Brain (organoid and tissue), 16 donors: ENCODE measurements at places on chromosomes 3 and 15. TPM values are rescaled to one million over a fixed set of nuclear protein-coding genes. Genes with fewer than 3 reads are reported as not detected.
A peak's percentile ranks its signal among the peaks of the same experiment; 100 is the strongest.

LDHAL6B gene
- polyA plus RNA-seq, result not detected

TMCO5A gene
- polyA plus RNA-seq, result not detected

TMEM212 gene
- polyA plus RNA-seq, result not detected

SRP14 gene
- polyA plus RNA-seq, result 457 TPM

PPP1R14D gene
- 0.66 TPM for polyA plus RNA-seq

LMLN gene
- polyA plus RNA-seq, result 1.5 TPM

CHMP2B gene
- 22.9 TPM for polyA plus RNA-seq

NUDT16 gene
- 13.2 TPM for polyA plus RNA-seq

ROPN1 gene
- polyA plus RNA-seq, result not detected

FBN1 gene
- polyA plus RNA-seq, result 5.1 TPM

FSIP1 gene
- 0.29 TPM for polyA plus RNA-seq

IL17RD gene
- polyA plus RNA-seq, result 6.1 TPM

GRCh38 chr3:108757404-108757982 is at the start of gene RETNLB:
RETNLB (minus strand) TSS chr3:108757410; CDS start chr3:108757185, 225 bp downstream.
- DNase-seq, result no peak

DNA sequence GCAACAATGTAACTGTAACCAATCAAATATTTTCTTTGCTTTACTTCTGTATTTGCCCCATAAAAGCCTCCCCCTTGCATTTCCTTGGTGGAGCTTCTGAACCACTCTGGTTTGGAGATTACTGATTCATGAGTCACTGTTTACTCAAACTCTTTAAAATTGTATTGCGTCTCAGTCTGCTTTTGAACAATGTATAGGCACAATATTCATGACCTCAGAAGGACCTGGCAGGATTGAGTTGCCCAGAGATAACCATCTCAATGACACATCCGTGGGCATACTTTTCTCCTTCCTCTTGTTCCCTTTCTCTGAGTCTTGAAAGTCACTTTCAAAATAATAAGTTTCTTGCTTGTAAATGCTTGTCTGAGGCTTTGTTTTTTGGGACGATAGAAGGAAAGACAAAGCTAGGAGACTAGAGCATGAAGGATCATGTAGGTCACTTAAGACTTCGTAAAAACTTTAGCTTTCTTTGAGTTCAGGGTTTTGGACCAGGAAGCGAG is 57.1 kb upstream of the POU1F1 start:
- no peak for DNase-seq

GRCh38 chr15:34737477-34737876 is 17.3 kb downstream of the GJD2 start:
- peak; percentile 11 for DNase-seq

- DNase-seq, result peak; percentile 66
These were observed 15.4 kb upstream of the CSPG4 start for GRCh38 chr15:75727851-75728715.

DNA sequence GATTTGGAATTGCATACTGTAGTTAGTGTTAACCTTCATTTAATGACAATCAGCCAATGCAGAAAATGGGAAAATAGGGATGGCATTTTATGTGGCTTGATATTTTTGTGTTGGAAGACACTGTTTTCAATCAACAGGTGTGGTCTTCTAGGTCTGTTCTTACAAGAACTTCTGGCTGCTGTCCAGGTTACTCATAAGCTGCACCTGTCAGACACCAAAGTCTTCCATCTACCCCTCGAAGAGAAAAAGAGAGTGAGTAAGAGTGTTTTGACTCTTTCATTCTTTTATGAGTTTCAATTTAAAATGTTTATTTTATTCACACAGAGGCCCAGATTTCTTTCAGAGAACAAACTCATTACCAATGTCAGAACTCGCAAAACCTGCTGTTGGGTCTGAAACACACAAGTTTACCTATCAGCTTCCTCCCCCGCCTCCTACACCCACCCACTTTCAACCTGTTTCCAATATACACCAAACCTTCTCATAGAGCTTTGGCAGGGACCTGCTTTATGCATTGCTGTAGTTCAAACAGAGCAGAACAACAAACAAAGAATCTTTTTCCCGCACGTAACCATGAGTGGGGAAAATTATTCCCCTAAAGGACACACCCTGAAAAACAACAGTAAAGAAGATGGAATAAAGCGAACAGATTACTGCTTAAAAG is 767.7 kb upstream of the ALCAM start:
- no peak for DNase-seq

DNA sequence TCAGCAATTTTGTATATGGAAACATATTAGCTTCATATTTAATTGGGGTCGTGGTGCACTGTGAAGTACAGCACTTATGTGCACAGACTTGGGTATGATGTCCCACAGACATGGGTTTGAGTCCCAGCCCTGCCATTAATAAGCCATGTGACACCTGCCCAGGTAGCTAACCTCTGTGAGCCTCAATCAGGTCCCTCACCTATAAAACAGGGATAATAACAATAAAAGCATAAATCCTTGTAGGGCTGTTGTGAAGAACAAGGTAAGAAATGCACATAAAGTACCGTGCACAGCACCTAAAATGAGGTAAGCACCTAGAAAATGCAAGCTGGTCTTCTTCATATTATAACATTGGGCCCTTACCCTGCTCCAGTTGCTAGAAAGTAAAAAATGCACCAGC is 173.5 kb upstream of the WNT5A start:
- DNase-seq, result no peak

GRCh38 chr3:172524611-172525010 is 1.4 kb upstream of the TNFSF10 start:
- DNase-seq, result no peak

DNA sequence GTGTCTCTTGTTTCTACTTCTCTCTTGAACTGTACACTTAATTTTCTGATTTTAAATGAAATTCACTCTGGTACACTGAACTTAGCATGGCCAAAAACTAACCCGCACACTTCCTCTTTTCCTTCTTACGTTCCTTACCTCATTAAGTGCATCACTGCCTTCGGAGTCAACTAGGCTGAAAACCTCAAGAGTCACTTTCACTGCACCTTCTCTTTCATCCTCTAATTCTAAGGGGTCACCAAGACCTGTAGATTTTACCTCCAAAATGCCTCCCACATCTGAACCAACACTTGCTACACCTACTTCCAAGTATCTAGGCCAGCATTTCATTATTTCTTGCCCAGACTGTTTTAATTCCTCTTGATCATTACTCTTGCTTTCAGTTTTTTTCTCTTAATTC is 6.6 kb downstream of the CBLB start:
- no peak for DNase-seq

GRCh38 chr3:42814246-42814645 is 5.0 kb downstream of the ACKR2 start:
- DNase-seq, result no peak

GRCh38 chr3:134326126-134326525 is 48.1 kb downstream of the AMOTL2 start:
- DNase-seq, result no peak

DNA sequence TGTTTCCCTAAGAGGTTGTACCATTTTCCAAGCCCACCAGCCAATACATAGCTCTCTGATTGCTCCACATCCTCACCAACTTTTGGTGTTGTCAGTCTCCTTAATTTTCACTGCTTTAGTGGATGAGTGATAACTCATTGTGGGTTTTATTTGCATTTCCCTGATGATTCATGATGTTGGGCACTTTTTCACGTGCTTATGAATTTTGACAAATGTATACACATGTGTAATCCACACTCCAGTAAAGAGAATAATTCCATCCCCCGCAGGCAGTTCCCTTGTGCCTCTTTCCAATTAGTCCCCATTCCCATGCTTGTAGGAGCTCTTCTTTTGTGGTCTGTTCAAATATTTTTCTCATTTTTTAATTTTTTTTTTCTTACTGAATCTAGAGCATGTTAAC is 52.4 kb downstream of the ANP32A start:
- DNase-seq, result no peak

- DNase-seq, result no peak
These were observed 37.0 kb downstream of the RLBP1 start for GRCh38 chr15:89184357-89184756.

DNA sequence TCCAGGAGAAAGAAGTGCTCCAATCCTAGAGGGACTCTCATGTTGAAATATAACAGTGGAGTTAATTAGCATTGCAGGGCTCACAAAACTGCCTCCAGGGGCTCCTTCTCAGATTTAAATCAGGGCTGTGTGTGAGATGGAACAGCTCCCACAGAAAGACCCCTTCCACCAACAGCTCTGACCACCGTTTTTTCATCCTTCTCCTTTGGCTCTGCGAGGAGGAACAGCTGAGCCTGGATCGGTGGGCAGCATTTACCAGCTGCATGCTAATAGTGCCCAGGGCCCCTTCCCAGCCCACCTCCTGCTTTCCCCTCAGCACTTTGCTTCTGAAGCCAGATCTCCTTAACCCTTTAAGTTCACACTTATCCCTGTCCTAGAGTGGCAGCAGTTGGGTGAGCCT is 119.2 kb upstream of the UBE2E1 start:
- DNase-seq, result peak; percentile 80

DNA sequence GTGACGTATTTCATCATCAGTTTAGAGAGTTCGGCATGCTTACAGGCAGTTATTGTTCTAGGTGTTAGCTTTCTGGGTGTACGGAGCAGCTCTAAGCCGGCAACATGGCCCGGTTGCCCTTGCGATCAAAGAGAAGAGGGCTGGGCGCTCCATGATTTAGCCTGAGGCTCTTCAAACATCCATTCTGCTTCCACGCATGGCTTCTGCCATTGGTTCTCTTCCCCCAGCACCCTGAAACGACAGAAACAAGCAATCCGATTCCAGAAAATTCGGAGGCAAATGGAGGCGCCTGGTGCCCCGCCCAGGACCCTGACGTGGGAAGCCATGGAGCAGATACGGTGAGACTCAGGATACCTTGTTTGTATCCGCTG is 574 bp downstream of the NGRN start:
- peak; percentile 78 for DNase-seq

GRCh38 chr3:25170021-25170420 is 258.0 kb upstream of the RARB start:
- no peak for DNase-seq

GRCh38 chr3:17070161-17070959 is 185.6 kb downstream of the PLCL2 start:
- peak; percentile 26 for DNase-seq

- no peak for DNase-seq
These were observed 221.7 kb upstream of the TLE3 start for GRCh38 chr15:70319466-70319865.

GRCh38 chr15:92652576-92652966 is 3.0 kb downstream of the FAM174B start:
- no peak for DNase-seq

DNA sequence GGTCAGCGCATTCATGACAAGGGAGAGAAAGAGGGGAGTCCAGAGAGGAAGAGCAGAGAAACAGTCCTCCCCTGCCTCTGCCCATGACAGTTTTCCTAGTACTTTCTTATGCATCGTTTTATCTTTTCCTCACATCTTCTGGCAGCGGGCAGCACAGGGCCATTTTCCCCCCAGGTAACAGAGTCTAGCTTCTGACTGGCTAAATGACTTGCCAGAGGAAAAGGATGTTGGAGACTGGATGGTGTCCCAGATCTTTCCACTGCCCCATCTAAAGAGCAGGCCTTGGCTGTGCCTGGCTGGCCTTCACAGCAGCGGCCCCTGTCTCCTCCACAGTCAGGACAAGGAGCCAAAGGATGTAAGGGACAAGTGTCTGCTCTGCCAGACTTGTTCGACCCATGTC is 59.3 kb downstream of the CTDSPL start:
- no peak for DNase-seq

DNA sequence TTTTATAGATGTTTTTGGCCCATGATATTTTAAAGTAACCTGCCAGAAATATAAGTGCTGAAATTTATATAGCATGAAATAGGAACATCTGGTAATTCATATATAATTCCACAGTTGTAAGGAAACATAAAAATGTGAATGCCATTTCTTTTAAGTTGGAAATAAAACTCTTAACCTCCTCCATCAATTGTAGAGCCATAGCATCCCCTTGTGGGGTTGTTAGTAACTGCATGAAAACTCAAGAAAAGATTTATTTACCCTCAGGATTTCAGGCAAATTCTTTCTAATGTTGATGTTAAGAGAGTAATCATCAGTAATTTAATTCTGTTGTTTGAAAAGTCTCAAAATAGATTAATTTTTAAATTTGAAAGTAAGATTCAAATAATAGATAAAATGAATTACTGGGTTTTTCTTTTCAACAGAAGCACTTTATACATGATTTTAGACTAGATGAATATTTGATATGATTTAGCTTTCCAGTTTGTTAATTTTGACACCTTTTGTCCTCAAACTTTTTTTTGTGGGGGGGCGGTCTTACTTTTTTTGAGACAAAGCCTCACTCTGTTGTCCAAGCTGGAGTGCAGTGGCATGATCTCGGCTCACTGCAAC is 74.7 kb downstream of the RASA2 start:
- DNase-seq, result peak; percentile 77

DNA sequence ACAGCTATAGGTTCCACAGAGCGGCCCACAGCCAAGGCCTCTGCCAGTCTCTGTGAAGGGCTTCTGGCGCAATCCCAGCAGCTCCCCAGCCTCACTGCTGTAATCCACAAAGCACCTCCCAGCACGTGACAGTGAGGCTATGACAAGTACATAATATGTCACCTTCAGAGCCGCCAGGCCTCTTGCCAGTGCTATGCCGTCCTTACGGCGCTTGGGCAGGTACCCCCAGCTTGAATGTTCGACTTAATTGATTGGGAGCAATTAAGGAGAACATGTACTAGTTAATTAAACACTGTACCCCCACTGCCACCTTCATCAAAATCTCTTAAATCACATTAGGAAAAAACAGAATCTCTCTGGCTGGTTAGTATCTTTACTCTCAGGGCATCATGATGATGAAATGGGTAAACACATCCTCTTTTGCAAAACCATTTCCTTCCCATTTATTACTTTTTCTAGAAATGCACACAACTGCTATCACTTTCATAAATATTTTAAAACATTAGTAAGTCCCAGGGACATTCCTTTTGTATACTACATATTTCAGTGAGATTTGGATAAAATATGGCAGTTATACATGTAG is 169.9 kb downstream of the XXYLT1 start:
- peak; percentile 38 for DNase-seq

DNA sequence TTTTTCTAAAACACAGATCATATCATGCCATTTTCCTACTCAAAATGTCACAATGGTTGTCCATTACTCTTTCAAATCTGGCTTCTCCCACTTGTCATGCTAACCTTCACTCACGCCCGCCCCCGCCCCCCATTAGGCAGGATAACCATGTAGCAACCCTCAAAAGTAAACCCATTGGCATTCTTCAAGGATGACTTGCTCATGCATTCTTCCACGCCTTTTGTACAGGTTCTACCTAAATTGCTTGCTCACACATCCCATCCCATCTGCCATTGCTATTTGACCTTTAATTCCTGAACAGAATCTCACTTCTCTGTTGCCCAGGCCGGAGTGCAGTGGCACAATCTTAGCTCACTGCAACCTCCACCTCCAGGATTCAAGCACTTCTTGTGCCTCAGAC is 389.3 kb downstream of the MCTP2 start:
- no peak for DNase-seq

DNA sequence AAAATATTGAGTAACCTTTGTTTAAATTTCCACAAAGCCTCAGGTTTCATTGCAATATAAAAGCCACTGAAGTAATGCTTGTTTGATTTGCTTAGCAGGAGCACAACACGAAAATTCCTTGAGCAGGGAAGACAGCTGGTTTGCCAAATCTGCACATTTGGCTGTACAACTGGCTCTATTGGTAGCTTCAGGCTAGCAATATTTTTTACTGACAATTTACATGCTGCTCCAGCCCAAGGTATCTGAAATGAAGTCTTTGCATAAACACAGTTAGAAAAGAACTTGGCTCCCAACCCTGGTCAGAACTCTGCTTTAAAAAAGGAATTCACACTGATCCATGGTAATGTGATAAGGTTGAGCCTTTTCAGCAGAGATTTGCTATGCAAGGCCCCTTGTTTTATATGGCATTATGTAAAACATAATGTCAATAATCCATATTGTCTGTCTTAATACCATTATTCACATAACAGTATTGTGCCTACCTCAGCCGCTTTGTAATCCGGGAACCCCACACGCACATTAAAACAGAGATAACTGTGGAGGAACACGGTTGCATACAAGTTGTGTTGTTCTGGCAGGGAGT is 55.7 kb upstream of the CHL1 start:
- DNase-seq, result peak; percentile 42
